ENCODE measurements at places on chromosomes 1 and 21.

GRCh38 chr1:245589316-245589715 lies 434.5 kb downstream of the KIF26B start:
- DNase-seq, result no peak

- no peak for DNase-seq
Measured at GRCh38 chr1:9449976-9450696, 89.1 kb upstream of the SLC25A33 start.

DNA sequence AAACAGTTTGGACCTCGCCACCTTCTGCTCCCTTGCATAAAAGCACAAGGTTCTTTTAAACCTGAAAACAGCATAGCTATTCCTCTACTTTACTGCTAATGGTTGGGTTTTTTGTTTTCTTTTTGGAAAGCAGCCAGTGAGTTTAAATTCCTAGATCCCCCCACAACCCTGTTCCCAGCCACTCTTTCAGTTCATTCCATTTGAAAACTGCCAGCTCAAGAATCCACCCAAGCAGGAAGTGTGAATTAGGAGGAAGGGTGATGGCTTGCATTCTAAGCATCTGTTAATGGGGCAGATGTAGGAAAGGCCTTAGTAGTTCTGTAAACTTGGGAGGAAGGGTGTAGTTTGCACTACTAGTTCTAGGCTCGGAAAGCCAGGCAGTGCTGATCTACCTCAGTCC lies 172.9 kb upstream of the HOOK1 start:
- no peak for DNase-seq

DNA sequence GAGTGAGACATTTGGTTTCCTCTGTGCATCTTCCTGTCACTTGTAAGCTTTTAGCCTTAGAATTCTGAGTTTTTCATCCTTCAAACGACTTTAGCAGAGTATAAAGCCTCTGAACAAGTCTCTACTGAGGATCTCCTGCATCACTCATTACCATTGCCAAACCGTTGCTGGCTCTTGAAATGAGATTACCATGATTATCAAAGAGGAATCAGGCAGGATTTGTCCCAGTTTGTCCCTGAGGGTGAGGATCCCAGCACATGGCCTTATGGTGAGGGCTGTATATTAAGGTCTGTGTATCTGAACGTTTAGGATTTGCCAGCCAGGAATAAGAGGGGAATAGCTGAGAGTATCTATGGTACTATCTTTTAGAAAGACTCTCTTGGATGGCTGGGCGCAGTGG lies 169.5 kb upstream of the L1TD1 start:
- no peak for DNase-seq

- no peak for DNase-seq
Measured at GRCh38 chr21:36709030-36709867, 10.3 kb downstream of the SIM2 start.

GRCh38 chr1:204126386-204126785 lies 25.5 kb downstream of the ETNK2 start:
- no peak for DNase-seq

GRCh38 chr21:44816761-44817505 lies 929 bp downstream of the SUMO3 start:
- no peak for DNase-seq

DNA sequence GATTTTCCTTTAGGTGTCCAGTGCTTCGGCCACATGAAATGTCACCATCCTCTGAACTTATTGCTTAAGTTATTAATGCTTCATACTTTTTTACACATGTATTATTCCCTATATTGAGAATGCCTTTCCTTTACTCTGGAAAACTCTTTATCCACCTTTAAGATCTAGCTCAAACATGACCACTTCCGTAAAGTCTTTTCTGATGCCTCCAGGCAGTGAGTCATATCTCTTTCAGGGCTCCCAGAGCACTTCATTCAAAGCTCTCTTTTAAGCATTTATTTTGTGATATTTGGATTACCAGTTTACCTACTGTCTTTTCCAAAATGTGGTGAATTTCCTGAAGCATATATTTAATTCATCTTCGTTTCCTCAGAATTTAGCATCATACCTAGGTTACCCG lies 178.9 kb downstream of the HS2ST1 start:
- DNase-seq, result no peak

- DNase-seq, result no peak
Measured at GRCh38 chr1:116163533-116163932, 52.3 kb downstream of the MAB21L3 start.

GRCh38 chr1:36922071-36922470 lies 112.2 kb downstream of the GRIK3 start:
- DNase-seq, result no peak

- no peak for DNase-seq
Measured at GRCh38 chr1:241488739-241489138, 30.8 kb downstream of the FH start.

GRCh38 chr21:28483301-28484035 lies 509.2 kb downstream of the LTN1 start:
- no peak for DNase-seq

DNA sequence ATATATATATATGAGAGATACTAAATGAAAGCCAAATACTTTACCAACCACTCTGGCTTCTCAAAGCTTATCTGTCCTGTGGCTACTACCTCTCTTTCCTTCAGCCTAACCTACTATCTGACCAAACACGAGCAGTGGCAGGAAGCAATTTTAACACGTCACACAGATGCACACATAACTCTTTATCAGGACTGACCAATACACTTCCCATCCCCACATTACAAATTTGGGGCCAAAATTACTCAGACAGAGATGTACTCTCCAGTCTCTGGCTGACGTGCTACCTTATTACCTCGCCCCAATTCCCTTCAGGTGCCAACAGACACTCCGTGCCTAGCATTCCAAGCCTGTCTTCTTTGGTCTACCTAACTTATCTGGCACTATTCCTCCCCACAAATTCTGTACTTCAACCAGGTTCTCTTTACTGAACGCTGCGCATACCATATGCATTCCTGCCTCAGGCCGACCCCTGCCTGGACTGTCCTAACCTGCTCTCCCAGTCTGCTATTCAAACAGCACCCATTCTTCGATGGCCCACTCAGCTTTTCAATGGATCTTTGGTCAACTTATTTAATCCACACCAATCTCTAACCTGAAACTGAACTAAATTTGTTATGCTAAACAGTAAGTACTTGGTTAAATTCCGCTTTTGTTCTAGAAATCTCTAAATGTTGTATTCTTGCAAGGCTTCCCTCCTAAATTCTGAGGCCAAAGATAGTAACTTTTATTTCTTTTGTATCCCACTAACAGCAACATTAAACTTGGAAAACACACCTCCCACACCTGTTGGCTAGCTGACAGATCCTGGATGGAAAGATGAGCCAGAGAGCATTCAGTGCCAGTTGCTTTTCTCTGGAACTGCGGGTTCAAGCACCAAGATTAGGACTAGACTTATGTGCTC lies 27.9 kb downstream of the RERE start:
- no peak for DNase-seq

DNA sequence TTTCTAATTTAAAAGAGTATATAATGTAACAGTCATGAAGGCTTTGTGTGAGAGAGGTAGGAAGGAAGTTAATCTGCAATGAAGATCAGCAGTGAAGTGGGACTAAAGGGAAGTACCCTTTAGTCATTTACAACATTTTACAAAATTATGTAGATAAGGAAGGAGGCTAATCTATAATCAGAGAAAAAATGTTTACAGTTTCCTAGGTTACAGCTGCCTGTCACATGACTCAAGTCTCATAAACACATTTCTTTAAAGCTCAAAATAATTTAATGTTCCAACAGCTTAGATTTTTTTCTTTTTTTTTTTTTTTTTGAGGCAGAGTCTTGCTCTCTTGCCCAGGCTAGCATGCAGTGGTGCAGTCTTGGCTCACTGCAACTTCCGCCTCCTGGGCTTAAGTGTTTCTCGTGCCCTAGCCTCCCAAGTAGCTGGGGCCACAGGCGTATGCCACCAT lies 26.2 kb upstream of the CAP1 start:
- DNase-seq, result peak; percentile 17

- no peak for DNase-seq
Measured at GRCh38 chr1:217718873-217719272, 87.7 kb downstream of the SPATA17 start.

DNA sequence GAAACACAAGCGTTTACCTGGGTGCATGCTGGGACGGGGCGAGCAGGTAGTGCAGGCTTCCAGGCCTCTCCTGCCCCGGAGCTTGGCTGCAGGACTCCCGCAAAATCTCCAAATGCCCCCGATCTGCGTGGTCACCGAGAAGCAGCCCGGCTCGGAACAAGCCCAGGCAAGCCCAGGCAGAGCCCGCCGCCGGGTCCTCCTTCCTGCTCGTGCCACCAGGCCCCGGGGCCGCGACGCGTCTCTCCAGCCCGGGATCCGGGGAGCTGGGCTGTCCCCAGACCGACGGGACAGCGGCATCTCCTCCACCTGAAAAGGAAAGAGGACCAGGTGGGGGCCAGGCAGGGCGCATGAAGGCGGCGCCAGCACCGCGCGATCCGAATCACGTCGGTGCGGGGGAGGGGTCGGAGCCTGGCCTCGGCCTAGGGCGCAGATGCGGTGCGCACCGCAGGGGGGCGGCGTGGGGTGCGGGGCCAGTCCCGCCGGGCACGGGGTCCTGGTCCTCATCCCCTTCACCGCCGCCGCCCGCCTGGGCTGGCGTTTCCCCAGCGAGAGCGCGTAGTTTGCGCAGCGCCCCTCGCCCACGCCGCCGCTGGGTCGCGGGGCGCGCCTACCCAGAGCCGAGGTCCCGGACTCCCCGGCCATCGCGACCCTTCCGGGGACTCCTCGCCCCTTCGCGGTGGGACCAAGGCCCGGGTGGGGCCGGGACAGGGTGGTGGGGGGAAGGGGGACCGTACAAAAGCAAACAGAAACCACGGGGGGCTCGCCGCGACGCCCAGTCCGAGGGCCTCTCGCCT lies 52.4 kb upstream of the H6PD start:
- DNase-seq, result no peak

DNA sequence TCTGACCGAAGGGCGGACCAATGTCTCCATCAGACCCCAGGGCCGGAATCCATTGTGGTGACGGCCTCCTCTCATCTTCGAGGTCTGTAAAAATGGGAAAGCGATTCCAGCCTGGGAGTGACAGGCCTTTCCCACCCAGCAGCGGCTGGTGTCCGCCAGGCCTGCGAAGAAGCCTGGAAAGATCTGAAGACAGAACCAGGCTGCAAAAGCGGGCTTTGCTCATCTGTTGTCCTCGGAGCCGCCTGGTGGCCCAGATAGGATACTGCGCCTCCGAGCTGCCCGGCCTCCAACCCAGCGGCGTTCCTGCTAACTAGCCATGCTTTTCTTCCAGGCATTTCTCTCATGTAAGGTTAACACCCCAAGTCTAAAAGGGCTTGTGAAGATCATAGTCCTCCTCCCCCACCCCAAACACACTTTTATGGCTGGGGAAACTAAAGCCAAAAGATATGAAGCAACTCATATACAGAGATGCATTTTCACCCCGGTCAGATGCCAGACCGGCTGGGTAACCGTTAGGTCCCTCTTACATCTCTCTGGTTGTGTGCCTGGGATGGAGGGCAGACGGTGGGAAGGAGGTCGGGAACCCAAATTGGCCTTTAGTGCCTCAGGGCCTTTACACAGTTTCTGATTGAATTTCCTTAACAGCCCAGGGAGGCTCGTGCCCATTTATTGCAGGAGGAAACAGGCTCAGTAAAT lies 1.9 kb upstream of the DHRS3 start:
- DNase-seq, result peak; percentile 63

GRCh38 chr1:234987415-234988154 lies 141.1 kb downstream of the TOMM20 start:
- peak; percentile 42 for DNase-seq

GRCh38 chr1:216183007-216183406 lies 240.2 kb downstream of the USH2A start:
- no peak for DNase-seq

- DNase-seq, result no peak
Measured at GRCh38 chr1:59486615-59487014, 189.7 kb downstream of the FGGY start.

DNA sequence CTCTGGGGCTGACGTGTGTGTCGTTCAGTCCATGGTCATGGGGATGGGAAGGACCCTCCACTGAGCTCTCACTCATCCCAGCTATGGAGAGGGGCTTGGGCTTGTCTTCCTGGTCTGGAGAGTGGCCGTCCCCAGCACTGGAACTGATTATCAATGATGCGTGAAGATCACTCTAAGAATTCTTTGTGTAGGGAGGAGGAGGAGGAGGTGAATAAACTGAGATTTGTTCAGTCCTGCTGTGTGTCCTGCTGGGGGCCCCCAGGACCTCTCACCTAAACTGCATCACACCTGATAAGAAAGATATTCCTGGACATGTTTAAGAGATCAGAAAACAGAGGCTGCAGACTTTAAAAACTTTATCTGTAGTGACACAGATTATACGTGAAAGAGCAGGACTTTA lies 21.2 kb downstream of the RHOU start:
- no peak for DNase-seq

- DNase-seq, result no peak
Measured at GRCh38 chr21:45893740-45894449, 87.7 kb upstream of the COL6A1 start.

- no peak for DNase-seq
Measured at GRCh38 chr21:45546636-45547544, 4.7 kb upstream of the SLC19A1 start.

DNA sequence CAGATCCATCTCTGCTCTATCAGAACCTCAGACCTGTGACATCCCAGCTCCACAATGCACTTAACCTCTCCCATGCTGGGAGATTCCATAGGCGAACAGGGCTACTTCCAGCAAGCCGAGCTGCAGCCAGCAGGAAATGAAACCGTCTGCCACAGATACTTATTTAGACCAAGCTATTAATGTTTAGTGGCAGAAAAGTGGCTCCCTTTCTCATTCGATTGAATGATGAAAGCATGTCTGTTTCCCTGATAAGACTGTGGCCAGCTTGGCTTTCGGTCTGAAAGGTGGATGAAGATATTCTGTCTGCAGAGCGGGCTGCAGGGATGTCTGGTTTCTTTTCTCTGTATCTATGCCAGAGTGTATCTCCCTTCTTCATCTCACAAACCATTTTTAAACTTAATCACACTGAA lies 146.4 kb downstream of the GREM2 start:
- DNase-seq, result no peak

DNA sequence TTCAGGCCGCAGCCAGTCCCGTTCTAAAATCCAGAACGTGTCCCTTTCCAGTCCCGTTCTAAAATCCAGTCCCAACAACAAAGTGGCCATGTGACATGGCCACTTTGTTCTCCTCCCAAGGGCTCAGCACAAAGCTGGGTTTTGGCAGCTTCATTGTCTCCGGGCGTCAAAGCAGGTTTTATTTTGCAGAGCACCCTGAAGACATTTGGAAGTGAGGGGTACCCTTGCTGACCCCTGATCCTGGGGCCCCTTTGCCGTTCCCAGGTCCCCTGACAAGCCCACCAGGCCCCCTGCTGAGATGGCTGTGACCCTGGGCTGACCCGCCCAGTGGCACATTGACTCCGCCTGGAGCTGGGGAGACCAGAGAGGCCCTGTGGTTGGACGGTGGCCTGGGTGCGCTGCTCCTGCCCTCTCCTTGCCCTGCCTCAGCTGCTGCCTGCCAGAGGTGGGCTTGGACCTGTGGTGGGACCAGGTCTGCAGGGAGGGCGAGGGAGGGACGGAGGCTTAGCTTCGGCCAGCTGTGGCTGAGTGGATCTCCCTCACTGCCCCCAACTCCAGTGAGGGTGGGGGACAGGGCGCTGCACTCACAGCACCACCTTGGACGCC lies 4.3 kb downstream of the PFKL start:
- no peak for DNase-seq

GRCh38 chr1:43893006-43893405 lies 40.6 kb upstream of the ARTN start:
- DNase-seq, result no peak
